ENCODE measurements at places on chromosomes 11 and 22.

- DNase-seq: no peak
Observed at GRCh38 chr22:27311698-27312550, 489.6 kb downstream of the MN1 start.

- DNase-seq: no peak
Observed at GRCh38 chr11:106295974-106296373, 218.5 kb downstream of the AASDHPPT start.

DNA sequence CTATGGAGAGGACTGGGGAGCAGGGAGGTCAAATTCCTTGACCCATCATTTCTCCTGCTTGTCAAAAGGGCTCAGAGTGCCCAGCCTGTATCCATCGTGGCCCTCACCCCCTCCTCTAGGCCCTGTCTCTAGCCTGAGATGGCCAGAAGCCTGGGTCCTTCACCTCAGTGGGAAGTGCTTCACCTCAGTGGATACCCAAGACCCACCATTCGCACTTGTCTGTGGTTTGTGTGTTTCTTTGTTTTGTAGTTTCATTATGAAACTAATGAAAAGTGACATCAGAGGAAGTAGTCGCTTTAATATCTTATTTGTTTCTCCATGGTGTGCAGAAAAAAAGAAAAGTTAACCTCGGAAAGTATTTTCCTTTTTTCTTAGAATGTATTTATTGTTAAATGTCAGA is 194.0 kb upstream of the CADM1 start:
- DNase-seq: no peak

- no peak for DNase-seq
Observed at GRCh38 chr11:10878408-10879214, 20.8 kb upstream of the ZBED5 start.

DNA sequence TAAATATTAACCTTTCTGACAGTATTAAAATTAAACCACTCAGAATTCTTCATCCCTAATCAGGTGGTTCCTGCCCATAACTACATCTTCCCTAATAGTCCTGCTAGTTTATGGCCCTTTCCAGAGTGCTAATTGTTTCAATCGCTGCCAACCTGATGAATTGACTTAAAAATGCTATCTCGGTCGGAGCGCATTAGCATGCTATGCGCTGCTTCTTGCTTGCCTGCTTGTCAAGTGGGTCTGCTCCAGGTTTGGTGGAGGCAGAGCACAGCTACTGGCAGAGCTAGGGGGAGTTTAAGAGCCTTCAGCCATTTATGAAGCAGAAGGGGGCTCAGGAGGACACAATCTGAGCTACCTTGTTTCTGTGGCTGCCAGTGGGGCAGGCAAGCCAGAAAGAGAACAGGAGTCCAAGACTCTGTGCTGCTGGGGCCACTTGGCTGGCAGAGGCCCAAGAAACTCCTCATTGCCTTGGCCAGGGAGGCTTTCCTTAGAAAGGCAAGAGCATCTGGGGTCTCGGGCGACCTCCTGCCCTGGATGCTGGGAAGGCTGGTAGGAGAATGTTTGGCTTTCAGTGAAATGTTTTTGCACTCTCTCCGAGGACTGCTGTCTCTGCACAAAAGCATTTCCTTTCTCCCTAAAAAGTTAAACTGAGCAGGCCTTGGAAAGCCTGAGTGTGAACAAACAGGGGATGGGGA is 62.1 kb upstream of the PHOX2A start:
- DNase-seq: no peak

- DNase-seq: no peak
Observed at GRCh38 chr11:60845338-60845737, 3.4 kb downstream of the CCDC86 start.

GRCh38 chr11:125766251-125766650 is 12.4 kb downstream of the PATE2 start:
- DNase-seq: no peak

- no peak for DNase-seq
Observed at GRCh38 chr11:86063536-86063935, 5.3 kb downstream of the PICALM start.

GRCh38 chr11:11461473-11461872 is 108.4 kb upstream of the CSNK2A3 start:
- DNase-seq: no peak

GRCh38 chr11:133146697-133147306 is 385.5 kb downstream of the OPCML start:
- no peak for DNase-seq

- no peak for DNase-seq
Observed at GRCh38 chr11:93123351-93123898, 74.4 kb downstream of the SLC36A4 start.

GRCh38 chr11:108916935-108917334 is 252.1 kb downstream of the DDX10 start:
- DNase-seq: no peak

Data from activated naive CD4-positive, alpha-beta T cell treated with Interleukin-2 at 50 U/mL for 16 hours (primary cell).